Cardiac muscle cell (in vitro differentiated cells and primary cell): ENCODE measurements at places on chromosomes 16 and 17.

- no peak for DNase-seq
These were observed 434.6 kb upstream of the MAF start for GRCh38 chr16:80034948-80035663.

GRCh38 chr16:77868052-77868451, 79.7 kb downstream of the VAT1L start:
- DNase-seq = no peak

DNA sequence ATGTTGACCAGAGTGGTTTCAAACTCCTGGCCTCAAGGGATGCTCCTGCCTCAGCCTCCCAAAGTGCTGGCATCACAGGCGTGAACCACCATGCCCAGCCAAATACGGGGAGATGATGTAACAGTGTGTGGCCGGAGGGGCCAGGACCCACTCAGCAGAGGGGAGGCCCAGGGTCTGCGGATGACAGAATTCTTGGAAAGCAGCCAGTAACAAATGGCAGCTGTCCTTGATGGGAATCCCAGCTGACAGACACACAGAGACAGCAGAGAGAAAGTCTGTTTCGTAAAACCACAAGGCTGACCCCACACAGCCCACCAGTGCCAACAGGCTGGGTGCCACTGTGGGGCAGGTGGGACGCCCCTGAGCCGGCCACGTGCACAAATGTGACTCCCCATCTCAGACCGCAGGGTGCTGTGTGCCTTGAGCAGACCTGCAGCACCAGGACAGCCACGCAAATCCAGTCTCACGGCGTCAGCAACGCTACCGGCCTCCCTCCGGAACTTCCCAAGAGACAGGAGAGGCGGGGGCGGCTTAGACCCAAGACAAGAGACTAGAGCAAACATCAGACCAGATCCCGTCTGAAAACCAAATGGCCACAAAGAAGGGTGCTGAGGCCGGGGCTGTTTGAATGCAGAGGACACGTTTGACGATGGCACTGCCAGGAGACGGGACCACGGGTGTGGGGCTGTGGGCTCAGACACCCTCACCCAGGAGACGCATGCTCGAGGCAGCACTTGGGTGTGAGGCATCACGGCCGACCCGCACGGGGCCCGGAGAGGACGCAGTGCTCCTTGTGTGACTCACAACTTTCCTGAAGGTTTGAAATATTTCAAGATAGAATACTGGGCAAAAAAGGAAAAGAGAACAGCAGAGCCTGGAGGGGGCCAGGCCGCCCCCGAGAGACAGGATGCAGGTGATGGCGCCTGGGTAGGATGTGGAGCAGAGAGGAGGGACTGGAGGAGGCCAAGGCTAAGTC, 24.6 kb downstream of the CTU2 start:
- no peak for DNase-seq

DNA sequence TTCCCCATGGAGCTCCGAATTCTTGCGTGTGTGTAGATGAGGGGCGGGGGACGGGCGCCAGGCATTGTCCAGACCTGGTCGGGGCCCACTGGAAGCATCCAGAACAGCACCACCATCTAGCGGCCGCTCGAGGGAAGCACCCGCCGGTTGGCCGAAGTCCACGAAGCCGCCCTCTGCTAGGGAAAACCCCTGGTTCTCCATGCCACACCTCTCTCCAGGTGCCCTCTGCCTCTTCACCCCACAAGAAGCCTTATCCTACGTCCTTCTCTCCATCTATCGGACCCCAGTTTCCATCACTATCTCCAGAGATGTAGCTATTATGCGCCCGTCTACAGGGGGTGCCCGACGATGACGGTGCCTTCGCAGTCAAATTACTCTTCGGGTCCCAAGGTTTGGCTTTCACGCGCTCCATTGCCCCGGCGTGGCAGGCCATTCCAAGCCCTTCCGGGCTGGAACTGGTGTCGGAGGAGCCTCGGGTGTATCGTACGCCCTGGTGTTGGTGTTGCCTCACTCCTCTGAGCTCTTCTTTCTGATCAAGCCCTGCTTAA, 617 bp upstream of the SENP3 start:
- peak; percentile 94 for DNase-seq

- peak; percentile 16 for DNase-seq
These were observed 1.3 kb downstream of the MAPK8IP3 start for GRCh38 chr16:1707193-1707790.

DNA sequence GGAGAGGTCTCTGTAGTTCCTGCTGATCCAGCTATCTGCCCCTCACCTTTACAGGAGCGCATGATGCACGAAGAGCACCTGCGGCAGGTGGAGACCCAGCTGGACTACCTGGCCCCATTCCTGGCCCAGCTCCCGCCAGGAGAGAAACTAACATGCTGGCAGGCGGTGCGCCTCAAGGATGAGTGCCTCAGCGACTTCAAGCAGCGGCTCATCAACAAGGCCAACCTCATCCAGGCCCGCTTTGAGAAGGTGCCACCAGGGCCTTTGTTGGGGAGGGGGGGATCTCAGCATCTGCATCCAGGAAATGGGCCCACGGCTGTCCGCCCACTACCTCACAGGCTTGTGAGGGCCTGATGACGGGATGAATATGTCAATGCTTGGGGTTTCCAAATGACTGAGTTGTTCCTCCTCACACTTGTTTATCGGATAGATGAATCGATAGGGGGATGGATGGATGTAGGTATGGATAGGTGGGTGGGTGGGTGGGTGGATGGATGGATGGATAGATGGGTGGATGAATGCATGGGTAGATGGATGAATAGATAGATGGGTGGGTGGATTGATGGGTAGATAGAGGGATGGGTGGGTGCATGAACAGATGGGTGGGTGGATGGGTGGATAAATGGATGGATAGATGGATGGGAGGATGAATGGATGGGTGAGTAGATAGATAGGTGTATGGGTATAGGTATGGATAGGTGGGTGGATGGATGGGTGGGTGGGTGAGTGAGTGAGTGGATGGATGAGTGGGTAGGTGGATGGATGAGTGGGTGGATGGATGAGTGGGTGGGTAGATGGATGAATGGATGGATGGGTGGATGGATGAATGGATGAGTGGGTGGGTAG, 7.0 kb upstream of the KATNB1 start:
- no peak for DNase-seq

DNA sequence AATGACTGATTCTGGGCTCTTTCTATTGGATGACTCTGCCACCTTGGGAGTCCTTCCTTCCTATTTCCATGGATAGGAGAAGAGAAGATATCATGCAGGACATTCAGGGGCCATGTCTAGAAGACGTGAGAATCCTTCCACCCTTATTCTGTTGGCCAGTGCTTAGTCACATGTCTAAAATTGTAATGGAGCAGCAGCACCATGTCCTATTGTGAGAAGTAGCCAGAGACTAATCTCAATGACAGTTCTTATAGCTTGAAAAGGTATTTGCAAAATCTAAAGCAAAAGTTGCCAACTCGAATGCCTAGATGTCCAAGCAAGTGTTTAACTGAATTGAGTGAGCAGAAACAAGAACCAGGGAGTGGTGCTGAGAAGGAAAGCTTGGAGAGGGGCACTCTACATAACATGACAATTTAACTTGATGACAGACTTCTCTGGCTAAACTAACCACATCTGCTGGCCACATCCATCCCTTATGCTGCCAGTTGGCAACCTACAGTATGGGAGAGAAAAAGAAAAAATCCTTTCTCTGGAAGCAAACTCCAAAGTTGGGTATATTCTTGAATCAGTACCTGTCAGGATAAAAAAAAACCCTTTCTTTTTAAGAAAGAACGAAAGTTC, 225.7 kb downstream of the CDH13 start:
- peak; percentile 31 for DNase-seq

DNA sequence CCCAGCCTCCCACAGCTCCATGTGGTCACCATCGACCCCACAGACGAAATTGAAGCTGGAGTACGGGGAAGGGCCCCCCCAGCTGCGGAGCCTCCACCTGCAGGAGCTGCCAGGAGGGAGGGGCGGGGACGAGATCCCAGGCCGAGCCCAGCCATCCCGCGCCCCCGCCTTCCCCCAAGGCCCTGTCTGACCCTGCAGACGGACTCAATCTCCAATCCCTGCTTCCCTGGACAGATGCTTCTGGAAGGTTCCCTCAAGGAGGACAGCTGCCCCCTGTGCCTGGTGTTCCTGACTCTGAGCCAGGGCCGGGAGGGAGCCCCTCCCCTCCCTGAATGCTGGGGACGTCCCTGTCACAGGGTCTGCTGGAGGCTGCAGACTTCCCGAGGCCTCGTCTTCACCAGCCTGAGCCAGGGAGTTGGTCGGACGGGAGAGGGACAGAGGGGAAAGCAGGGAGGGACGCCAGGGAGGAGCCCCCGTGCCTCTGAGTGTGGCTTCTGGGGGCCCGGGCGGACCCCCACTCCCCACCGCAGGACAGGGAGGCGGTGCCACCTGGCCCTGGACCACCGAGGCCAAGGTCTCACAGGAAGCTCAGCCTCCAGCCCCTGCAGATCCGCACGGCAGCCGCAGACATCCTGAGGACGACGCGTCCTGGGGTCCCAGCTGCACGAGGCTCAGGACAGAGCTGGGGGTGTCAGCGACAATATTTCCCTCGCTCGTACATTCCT, 21.3 kb upstream of the C1QTNF8 start:
- no peak for DNase-seq

DNA sequence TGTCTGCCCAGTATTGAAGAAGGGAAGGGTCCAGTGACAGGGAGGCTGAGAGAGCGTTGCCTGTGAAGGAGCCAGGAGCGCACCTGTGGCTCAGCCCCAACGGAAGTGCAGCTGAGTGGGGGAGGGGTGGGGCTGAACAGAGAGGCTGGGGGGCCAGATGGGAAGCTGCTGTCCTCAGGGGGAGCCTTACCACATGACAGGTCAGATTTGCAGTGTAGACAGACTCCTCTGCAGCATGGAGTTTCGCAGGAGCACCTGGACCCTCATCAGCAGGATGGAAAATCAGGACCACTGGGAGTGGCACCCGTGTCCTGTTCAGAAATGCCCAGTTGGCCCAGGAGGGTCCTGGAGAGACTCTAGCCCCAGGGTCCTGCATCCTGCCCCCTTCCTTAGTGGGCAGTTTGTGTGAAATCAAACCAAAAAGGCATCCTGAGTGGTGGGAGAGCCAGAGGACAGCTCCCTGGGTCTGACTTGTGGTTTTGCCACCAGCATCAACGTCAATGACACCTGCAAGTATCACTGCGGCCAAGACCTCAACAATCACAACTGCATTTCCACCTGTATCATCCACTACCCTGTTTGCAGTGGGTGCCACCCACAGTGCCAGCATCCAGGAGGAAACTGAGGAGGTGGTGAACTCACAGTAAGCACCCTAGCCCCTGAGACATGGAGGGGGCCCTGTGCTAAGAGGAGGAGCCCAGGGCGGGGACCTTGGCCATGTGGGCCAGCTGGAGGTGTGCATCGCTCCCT, 7.8 kb downstream of the CD300A start:
- no peak for DNase-seq

DNA sequence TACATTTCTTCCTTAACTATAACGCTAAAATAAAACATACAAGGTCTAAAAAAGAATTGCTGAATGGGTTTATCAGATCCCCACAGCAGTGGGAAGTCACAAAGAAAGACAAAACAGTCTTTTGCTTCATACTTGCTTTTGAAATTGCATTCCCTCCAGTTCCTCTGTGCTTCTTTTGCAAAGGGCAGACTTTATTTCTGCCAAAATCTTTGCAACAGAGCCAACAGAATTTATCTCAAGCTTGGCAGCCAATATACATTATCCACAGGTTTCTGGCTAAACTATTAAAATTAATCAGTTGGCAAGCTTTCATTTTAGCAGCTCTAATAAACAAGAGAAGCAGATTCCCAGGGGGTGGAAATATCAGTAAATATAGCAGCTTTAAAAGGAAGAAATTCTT, 378.9 kb upstream of the CA10 start:
- DNase-seq = no peak

GRCh38 chr16:69501956-69502745, 63.6 kb upstream of the NFAT5 start:
- DNase-seq = peak; percentile 17

DNA sequence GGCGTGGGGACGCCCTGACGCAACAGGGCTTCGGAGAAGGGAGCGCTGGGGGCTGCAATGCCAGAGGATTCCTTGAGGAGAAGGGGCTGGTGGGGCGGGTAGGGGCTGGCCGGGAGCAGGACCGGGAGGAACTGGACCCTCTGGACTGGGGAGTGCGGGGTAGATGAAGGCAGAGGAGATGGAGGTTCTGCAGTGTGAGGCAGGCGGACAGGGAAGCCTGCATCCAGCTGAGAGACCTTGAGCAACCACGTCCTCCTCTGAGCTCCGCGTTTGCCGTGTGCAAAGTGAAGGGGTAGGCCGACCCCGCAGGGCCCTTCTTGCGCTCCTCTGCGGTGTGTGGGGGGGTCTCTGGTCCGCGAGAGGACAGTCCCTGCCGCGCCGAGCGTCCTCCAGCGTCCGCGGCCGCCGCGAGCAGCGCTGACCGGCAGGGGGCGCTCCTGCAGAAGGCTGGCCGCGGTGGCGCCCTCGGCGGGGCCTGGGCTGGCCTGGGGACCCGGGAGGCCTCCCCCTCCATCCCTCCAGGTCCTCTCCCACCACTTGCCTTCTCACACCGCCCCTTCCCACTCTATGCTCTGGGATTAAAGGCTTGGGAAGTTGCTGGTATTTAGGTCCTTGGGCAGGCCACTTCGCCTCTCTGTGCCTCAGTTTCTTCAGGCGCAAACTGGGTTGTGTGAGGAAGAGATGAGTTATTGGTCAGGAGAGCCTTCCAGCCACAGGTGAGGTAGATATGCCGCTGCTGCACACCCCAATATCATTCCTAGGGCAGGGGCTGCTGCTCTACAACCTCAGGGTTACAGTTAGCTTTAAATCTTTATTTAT, 9.6 kb upstream of the WNT9B start:
- DNase-seq = peak; percentile 29

DNA sequence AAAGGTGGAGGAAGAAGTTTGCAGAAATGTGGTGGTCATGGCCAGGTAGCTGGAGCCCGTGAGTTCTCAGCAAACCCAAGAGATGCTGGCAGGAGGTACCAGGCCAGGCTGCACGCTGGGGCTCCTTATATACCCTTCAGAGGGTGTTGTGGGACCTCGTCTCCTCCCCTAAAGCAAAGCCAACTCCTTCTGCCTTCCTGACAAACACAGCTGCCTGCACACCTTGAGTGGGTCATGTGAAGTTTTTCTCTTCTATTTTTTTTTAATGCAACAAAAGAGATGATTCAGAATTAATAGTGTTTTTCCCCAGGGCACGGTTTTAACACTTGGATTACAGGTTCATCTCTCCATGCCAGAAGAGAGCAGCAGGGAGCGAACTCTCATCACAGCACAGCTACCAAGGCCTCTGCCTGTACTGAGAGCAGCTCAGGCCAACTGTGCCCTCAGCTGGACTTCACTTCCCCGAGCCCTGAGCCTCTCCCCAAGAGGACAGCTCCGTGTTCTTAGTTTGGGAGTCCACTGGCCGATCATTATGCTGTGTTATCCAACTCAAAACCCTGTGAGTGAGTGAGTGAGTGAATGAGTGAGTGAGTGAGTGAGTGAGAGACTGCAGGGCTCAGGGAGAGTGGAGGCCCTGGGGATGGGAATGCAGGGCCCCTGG, at the start of gene KRT15:
Gene KRT15, minus strand, starts transcription at position 102 of the 661 bp plus-strand sequence. Its CDS starts 63 bp downstream, at position 39.
- no peak for DNase-seq

GRCh38 chr17:56641894-56642293, 48.4 kb downstream of the NOG start:
- no peak for DNase-seq

- peak; percentile 81 for DNase-seq
These were observed 570.5 kb downstream of the WWOX start for GRCh38 chr16:78669994-78670393.
